ENCODE measurements at places on chromosomes 5 and 9.

DNA sequence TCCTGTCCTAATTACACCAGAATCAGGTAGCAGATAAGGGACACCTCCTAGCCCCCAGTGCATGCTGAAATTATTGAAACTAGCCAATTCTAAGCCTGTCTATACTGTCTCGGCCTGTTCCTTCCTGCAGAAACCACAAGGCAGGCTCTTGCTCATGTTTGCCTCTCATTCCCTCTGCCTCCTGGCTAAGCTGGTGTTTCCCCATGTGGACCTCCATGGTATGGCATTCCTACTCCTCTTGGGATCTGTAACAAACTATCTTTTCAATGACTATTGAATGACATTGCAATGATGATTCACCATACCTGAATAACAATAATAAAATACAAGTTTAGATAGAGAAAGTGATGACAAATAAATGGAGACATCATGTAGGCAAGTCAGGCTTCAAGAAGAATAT, 35.6 kb upstream of the ADAMTS16 start:
- no peak for DNase-seq

DNA sequence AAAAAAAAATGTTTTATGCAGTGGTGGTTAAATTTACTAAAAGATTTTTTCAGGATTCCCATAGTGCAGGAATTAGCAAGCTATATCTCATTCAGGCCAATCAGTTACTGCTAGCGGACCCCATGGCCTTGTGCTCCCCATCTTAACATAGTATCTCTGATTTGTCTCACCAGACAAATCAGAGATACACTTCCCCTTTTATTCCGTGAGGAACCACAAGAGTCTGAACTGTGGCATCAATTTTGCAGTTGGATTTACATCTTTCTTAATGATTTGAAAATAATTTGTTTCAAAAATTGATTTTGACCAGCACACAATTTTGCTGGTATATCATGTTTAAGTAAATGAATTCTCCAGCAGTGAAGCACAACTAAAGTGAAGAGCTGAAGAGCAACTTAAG, 17.9 kb downstream of the ITGA1 start:
- no peak for DNase-seq

- no peak for DNase-seq
These were observed 268.6 kb downstream of the FER start for GRCh38 chr5:109016300-109016699.

DNA sequence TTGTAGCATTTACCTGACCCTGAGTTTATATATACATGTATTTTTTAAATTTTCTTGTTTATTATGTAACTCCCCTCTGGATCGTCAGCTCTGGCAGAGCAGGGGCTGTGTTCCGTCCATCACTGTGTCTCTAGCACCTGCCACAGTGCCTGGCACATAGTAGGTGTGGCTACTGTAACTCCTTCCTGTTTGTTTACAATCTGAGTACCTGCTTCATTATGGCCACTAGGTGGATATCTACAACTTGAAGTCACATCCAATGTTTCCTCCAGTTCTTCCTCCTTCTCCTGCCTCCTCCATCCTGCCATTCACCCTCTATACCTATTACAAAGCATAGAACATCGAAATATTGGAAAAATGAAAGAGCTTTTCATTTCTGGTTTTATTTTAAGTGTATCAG, 14.2 kb upstream of the PPP1R2B start:
- DNase-seq, result no peak

DNA sequence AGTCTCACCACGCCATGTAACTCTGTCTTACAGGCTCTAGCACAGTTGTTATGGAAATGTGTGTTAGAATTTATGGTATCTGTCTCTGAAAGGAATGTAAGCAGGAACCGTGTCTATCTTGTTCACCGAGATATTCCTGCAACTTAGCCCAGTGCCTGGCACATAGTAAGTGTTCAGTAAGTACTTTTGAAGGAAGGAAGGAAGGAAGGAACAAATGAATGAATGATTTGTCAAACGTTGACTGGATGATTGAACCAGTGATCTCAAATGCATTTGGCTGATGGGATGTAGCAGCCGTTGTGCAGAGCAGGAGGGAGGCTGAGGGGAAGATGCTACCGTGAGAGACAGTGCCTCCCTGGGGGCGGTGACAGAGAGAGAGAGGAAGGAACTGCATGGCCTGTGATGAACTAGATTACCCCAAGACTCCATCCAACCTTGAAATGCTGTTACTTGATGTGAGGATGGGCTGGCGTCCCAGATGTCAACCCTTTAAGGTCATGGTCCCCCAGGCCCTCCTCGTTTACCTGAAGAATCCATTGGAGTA, 47.5 kb upstream of the PPARGC1B start:
- no peak for DNase-seq

GRCh38 chr5:64147849-64148441, 17.7 kb upstream of the RNF180 start:
- peak; percentile 2 for DNase-seq

DNA sequence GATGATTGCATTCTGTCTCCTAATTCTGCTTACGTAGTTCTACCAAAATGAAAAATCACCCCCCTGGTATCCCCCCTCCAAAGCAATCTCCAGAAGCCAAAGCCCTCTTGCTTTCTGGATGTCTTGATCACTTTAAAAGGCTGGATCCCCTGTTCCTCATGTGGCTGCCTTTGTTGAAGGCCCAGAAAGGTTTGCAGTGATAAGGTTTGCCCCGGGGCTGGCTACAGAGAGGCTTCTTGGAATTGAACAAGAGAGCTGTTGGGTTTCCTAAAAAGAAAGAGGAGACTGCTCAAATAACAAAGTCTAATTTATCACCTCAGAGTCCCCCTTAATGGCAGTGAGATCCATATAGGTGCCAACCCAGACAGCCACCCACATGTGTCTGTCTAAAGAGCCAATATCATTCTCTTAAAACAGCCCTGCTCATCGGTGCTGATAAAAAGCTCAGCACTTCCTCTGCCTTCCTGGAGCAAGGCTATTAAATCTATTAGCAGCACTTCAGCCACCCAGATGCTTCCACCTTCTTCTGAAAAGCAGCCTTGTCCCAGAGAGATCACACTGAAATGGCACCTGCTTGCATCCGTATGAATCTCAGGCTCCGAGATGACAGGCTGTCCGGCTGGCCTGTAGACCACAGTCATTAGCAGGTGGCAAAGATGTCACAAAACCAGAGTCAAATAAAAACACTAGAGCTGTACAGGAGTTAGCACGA, 70.9 kb downstream of the TEX10 start:
- no peak for DNase-seq

DNA sequence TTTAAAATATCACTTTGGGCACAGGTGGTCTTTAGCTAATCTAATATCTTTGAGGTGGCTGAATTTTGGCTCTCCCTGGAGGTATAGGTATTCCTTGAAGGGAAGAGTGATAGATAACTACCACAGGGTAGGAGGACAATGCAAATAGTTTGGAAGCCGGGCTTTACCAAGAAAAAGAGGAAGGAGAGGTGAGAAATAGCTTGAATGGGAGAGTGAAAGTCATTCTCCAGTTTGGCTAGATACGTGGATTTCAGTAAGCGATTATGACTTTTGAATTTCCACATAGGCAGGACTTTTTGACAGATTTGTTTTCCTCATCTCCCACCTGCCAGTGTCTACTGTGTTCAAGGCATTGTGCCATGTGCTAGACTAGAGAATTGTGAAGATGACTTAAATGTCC, 45.5 kb downstream of the RASA1 start:
- no peak for DNase-seq

DNA sequence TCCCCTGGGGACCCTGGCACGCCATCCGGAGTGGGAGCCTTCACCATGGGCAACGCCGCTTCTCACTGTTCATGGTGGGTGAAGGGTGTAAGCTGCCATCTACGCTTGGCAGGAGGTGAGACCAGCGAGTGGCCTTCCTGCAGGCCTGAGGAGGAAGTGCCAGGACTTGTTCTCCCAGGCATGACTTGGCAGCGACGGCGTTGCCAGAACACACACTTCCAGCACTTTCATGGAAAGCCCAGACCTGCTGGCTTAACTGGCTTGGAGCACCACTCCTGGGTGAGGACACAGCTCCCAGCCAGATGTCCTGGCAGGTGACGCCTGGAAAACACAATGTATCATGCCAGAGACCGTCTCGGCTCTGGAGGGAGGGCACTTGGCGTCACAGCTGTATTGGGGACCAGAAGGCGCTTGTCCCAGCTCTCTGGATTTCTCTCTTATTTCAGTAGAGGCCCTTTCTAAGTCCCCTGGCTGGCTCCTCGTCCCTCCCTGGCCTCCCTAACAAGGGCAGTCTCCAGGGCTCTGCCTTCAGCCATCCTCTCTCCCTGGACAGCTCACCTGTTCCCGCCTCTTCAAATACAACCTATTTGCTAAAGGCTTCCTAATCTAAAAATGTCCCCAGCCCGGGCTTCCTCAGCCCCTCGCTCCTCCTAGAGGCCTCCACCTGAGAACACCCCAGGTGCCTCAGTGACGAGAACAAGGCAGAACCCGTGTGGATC, 188.3 kb downstream of the OLFM1 start:
- no peak for DNase-seq

- DNase-seq, result no peak
These were observed 106.7 kb upstream of the OSMR start for GRCh38 chr5:38739011-38739704.

- no peak for DNase-seq
These were observed 6.1 kb upstream of the COL5A1 start for GRCh38 chr9:134635351-134636148.

DNA sequence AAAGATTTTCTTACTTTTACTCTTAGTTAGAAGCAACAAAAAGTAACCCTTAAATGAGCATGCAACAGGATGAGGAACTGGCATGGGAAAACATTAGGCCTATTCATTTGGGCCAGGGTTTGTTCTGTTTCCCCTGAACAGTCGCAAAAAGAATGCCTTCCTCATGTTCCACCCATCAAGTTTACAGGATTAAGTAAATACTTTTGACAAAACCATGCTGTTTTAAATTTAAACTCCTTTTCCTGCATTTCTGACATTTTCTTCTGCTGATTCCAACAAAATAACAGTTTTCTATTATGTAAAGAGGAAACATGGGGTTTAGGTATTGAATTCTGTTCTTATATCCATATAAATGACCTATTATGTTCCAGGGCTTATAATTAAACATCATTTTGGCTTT, 236.6 kb upstream of the ACTBL2 start:
- DNase-seq, result no peak

DNA sequence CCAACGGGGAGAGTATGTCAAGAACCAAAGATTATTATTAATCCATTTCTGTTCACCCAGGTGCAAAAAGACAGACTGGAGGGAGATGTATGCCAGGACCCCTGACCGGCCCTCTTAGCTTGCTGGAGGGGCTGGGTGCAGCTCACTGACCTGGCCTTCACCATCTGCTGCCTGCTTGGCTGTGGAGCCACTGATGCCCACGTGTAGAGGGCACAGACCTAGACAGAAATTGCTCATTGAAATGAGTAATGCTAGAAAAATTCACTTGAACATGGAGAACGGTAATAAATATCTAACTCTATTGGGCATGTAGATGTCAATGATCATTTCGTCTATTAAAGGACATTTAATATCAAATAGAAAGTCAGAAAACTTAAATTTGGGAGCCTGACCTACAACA, 58.8 kb upstream of the ERCC6L2 start:
- DNase-seq, result no peak

- no peak for DNase-seq
These were observed 32.0 kb downstream of the GTF3C4 start for GRCh38 chr9:132702254-132702653.

DNA sequence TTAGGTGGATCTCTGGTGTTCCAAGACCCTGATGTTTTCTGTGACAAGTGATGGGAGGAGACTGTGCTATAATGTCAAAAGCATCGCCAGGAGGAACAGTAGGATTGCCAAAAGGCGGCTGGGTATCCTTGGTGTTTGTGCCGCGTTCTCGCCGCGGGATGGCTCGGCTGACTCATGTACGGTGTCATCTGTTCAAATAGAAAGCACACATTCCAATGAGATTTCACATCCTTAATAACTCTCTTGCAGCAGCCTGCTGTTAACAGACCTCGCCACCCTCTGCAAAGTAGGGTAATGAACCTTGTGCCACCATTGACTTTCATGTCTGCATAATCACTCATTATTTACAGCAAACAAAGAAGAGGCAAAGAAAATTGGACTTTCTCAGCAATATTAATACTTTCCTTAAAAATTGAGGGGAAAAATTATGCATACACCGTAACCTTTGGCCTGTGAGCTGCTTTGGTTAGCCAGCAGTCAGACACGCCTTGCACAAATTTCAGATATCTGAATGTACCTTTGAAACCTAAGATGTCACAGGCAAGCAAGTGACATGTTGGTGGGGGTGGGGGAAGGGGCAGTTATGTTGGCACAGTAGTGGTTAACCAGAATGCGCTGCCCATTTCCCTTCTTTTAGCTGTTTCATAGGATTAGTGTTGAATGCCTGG, 289.4 kb downstream of the EFNA5 start:
- peak; percentile 16 for DNase-seq

- no peak for DNase-seq
These were observed 223.7 kb downstream of the DMRT2 start for GRCh38 chr9:1273859-1274258.

- DNase-seq, result no peak
These were observed 39.3 kb upstream of the SLC27A6 start for GRCh38 chr5:128925973-128926372.

DNA sequence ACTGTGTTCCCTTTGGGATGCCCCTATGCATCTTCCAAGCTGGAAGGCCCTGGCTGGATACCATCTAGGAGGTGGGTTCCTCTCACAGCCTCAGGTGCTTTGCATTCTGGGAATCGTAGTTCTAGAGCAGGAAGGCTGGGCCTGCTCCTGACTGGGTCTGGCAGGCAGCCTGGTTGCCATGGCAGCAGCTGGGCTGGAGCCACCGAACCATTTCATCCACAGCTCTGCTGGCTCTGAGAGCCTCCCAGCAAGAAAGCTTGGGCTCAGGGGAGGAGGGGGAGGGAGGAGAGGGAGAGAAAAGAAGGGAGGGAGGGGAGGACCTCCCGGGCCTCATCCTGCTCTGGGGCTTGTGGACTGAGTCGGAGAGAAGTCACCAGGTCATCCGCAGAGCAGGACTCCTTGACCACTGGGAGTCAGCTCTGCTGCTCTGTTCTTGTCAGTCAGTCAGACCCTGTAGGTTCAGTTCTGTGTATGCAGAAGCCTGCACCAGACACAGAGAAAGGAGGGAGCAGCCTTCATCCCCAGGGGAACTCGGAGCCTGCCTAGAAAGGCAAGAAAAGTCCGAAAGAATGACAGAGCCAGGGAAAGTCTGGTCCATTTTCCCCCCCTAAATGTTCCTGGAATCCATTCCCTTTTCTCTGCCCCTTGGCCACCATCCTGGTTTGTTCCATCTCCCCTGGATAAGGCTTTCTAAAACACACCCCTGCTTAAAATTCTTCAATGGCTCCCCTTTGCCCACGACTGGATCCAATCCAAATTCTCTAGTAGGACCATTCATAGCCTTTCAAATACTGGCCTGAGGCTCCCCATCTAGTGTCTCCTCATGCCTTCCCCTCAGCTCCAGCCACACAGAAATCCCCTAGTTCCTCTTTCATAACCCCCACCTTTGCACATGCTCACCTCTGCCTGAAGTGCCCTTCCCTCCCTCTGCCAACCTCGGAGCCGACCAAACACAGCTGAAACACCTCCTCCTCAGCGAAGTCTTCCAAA, 65.4 kb upstream of the ARAP3 start:
- peak; percentile 62 for DNase-seq

- DNase-seq, result no peak
These were observed 160.5 kb upstream of the MSX2 start for GRCh38 chr5:174563899-174564298.

GRCh38 chr5:41843456-41844370, 26.5 kb downstream of the OXCT1 start:
- peak; percentile 86 for DNase-seq

Data from NCI-H748 treated with DMSO at 0.1 percent for 48 hours (cell line).